Thoracic aorta (tissue), 2 donors: ENCODE measurements at places on chromosomes 4 and X. TPM values are rescaled to one million over a fixed set of nuclear protein-coding genes. Genes with fewer than 3 reads are reported as not detected.
A peak's percentile ranks its signal among the peaks of the same experiment; 100 is the strongest.

Gene CNKSR2
- total RNA-seq = 5.3 TPM

DNA sequence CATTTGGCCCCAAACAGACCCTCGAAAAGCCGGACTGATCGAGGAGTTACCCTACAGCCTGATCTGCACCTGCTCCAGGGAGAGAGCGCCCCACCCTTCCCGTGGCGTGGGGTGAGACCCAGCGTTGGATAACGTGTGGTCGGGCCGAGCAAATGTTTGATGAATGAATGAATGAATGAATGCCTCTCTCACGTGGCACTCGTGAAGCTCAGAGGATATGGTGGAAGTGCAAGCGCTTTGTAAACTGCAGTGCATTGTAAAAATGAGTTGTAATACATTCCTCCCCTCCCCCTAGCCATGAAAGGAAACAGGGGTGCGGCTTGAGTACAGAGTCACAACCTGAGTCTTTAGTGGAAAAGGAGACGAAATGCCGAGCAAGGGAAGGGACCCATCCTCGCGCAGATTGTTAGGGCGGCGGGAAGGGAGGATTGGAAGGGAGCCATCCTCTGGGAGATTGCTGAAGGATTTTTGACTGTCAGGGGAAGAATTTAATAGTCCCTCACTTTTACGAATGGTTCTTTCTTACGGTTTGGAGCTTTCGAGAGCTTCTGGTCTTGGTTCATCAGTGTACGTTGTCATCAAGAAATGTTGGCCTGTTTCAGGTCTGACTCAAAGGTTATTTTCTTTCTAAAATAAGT is 772 bp upstream of the FBXW7 start:
- H3K4me3 ChIP-seq = peak overlapping the region; percentile 98
- H3K4me1 ChIP-seq = peaks cover 34% of the 10 kb centered on the region
- H3K27ac ChIP-seq = peak overlapping the region; percentile 91
- no peak for DNase-seq

GRCh38 chrX:148572337-148572736 is 71.9 kb downstream of the AFF2 start:
- no peaks in the 10 kb centered on the region for H3K27me3 ChIP-seq
- no peak for DNase-seq
- no peaks in the 10 kb centered on the region for H3K36me3 ChIP-seq
- no peak overlapping the region for H3K27ac ChIP-seq

GRCh38 chrX:56744996-56745395 is 16.0 kb downstream of the NBDY start:
- H3K27me3 ChIP-seq = no peaks in the 10 kb centered on the region
- H3K4me1 ChIP-seq = no peaks in the 10 kb centered on the region
- no peaks in the 10 kb centered on the region for H3K36me3 ChIP-seq

- no peaks in the 10 kb centered on the region for H3K27me3 ChIP-seq
- peak overlapping the region; percentile 77 for H3K27ac ChIP-seq
- DNase-seq = peak; percentile 55
- peak overlapping the region; percentile 43 for H3K4me3 ChIP-seq
- no peaks in the 10 kb centered on the region for H3K36me3 ChIP-seq
Observed at GRCh38 chr4:7206911-7207567, 14.7 kb downstream of the SORCS2 start.
